ENCODE measurements at places on chromosomes 4 and X.

DNA sequence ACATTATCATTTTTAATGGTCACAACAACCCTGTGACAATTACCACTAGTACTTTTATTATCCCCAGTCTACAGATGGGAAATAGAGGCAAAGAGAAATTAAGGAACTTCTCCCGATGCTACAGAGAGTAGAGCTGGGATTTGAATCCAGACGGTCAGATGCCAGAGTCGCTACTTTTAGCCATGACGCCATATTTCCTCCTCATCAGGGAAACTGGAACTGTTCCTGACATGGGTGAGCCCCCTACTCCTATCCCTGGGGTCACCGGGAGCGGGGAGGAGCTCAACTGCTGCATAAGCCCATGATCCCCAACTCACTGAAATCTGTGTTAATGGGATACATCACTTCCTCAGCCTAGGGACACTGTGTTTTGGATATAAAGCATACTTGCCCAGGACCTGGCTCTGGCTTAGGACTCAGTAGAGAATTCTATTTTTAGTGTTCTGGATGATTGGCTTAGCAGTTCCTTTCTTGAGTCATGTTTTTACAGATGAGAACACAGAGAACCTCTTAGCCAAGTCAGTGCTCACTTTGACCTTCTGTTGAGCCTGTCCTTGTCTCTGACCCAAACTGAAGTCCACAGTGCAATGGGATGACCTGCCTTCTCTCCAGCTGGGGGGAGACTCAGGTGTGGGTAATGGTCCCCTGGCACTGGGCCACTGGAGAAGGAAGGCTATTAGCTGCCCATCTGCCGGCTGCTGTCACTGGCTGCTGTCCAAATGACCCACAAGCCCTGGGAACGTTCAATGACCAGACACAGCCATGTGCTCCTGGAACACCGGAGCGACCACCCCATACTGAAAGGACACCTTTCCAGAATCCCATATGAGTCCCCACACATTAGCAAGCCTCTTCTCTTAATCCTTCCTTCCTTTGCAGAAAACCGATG lies 90.8 kb upstream of the SHISA3 start:
- no peak for DNase-seq

DNA sequence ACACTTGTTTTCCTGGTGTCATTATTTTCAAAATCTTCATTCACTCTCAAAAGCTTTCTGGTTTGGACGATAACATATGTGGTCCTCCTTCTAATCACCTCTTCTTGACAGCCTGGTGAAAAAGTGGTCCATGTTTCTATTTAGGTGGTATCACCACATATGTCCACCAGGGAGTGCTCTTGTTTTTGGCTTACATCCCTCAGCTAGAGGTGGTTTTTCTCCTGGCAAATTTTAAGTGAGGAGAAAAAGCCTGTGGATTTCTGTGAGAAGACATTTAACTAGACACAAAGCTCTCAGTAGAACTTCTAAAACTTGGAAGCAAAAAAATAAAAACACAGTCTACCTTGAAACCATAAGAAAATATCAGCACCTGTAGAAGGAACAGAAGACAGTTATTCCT lies 58.0 kb upstream of the FRMPD4 start:
- DNase-seq: no peak

GRCh38 chr4:71456841-71457240 lies 118.0 kb downstream of the SLC4A4 start:
- no peak for DNase-seq

DNA sequence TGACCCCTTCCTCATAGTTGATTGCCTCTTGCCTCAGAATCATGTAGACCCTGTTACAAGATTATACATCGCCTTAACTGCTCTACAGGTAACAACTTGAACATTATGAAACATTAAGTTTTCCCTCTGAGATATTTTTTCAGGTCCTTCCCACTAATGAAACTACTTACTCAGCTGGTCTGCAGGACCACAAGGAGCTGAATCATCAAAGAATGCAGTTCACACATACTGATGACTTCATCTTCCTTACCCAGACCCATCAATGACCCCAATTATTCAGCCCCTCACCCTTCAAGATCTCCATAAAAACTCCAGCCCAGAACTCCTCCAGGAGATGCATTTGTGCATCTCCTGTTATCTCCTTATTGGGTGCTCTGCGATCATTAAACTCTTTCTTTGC lies 720.9 kb downstream of the RAPGEF2 start:
- DNase-seq: no peak
